ENCODE measurements at places on chromosomes 1 and 21. TPM values are rescaled to one million over a fixed set of nuclear protein-coding genes. Genes with fewer than 3 reads are reported as not detected.

Gene FMO1
- not detected for polyA plus RNA-seq

Gene GIPC2
- polyA plus RNA-seq, result 0.68 TPM

Gene KRTAP19-1
- not detected for polyA plus RNA-seq

Gene ZNF670
- polyA plus RNA-seq, result 2.8 TPM

Gene HPDL
- polyA plus RNA-seq, result 1.2 TPM

Gene SPRTN
- 9.3 TPM for polyA plus RNA-seq

Gene GOLT1A
- polyA plus RNA-seq, result not detected

Gene KRTAP12-2
- not detected for polyA plus RNA-seq

Gene SLC44A5
- polyA plus RNA-seq, result not detected

Gene RGS4
- 13.3 TPM for polyA plus RNA-seq

Gene GLUL
- polyA plus RNA-seq, result 119 TPM

Gene CROCC
- polyA plus RNA-seq, result 7.0 TPM

DNA sequence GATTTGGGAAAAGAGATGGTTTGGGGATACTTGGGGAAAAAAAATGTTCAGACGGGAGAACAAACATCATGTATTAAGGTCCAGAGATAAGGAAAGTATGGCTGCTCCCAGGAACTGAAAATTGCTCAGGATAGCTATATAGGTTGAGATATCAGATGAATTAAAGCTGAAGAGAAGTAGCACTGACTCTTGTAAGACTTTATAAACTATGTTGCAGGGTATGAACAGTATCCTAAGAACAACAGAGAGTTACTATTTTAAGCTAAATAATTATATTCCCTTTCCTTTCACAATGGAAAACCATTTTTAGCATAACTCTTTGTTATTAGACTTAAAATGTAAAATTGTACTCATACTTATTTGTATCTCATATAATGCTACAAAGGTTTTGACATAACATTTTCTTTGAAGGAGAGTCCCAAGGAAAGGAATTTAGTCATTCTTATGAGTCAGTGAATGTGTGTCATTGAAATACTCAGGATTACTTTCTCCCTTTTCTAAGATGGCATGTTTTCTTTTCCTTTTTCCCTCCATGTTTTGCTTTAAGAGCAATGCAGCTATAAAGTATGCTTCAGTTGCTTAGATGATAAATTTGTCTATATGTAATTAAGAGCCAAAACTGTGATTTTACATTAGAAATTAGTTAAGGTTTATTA lies 139.4 kb upstream of the KIAA1614 start:
- H3K4me1 ChIP-seq, result peaks cover 13% of the 10 kb centered on the region
- no peaks in the 10 kb centered on the region for H3K27me3 ChIP-seq
- H3K36me3 ChIP-seq, result no peaks in the 10 kb centered on the region
- DNase-seq, result peak; percentile 67
- H3K4me3 ChIP-seq, result no peak overlapping the region
- 0 out of 2 replicates have a peak overlapping the region, but pooled peaks have one; percentile 1 for H3K27ac ChIP-seq

GRCh38 chr21:28884481-28884880 lies 108.2 kb downstream of the LTN1 start:
- peaks cover 21% of the 10 kb centered on the region for H3K4me1 ChIP-seq
- H3K4me3 ChIP-seq, result peak overlapping the region; percentile 88
- peaks cover 12% of the 10 kb centered on the region for H3K36me3 ChIP-seq

DNA sequence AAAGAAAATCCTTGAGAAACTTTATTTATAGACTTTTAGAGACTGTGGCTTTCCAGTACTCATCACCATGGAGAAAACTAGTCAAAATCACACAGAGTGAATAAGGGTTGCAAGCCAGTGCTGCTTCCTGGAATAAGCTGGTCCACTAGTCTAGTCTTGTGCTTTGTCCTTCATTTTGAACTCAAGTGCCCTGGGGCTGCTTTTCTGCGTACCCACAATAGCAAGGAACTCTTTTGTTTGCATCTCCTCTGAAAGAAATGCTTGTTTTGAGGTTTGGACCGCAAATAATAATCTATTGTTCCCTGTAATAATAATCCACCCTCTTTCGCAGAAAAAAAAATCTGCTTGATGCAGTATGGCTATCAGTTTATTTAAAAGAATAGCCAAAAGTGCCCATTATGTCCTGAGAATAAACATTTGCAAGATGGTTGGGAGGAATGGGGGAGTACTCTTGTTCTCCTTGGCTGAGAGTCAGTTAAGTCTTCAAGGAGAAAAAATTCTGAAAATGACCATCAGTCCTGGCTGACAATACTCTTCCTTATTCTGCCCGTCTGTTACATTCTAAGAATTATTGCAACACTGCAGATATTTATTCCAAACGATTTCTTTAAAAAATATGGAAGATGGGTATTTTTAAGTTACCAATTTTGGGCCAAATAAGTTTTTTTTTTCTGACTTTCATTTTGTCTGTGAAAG lies 41.9 kb downstream of the MPZL1 start:
- H3K36me3 ChIP-seq, result peaks cover 27% of the 10 kb centered on the region
- no peak overlapping the region for H3K27ac ChIP-seq
- no peaks in the 10 kb centered on the region for H3K27me3 ChIP-seq
- peaks cover 11% of the 10 kb centered on the region for H3K4me1 ChIP-seq
- DNase-seq, result no peak

- peak overlapping the region; percentile 81 for H3K4me3 ChIP-seq
- DNase-seq, result no peak
- no peak overlapping the region for H3K27ac ChIP-seq
- H3K4me1 ChIP-seq, result no peaks in the 10 kb centered on the region
Measured at GRCh38 chr1:90851711-90852050, 134.6 kb upstream of the BARHL2 start.

DNA sequence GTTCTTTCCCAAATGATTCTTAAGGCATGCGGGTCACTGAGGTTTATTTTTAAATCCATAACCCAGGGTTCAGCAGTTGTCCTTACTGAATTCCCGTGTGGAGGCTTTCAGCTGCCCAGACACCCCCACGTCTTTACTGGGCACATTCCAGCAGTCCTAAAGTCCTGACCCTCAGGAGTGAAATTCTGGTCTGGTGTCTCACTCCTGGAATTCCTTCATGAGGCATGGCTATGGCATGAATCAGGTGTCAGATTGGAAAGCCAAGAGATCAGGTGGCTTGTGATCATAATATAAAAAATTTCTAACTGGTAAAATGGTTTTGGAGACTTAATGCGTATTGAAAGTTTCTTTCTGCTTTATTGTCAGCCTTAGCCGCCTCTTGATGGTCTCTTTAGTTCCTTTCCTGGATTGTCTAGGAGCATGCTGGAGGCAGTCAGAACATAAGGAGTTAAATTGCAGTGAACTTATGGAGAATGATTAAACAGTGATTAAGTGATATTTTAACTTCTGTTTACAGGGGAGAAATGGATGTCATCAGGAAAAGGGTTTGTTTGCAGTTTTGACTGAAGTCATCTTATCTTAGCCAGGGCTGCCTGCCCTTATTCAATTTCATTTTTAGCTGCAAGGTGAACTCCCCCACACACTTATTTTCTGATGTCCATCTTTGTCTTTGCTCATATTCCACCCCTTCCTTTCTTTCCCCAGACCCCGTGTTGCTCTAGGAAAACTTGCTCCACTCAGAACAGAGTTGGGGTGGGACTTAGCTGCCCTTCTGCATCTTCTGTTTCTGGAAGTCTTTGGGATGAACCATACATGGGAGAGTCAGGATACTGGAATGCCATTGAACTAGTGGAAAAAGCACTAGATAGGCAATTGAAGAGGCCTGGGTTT lies 25.7 kb upstream of the MACF1 start:
- H3K4me3 ChIP-seq, result peak overlapping the region; percentile 21
- peak overlapping the region; percentile 48 for H3K27ac ChIP-seq
- peak; percentile 66 for DNase-seq

DNA sequence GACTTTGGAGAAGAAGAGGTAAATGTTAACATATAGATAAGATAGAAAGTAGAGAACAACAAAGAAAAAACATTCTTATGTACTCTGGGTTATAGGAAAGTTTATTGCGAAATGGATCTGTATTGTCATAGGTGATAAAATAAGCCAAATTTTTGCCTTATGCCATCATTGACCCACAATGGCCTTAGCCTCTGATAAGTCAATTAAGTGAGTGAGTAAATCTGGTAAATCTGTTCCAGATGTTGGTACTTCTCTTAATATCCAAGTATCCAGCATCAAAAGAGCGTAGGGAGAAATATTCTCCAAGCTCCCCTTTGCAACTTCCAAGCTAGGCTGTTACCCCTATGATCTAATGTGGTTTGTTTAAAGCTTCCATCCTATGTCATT lies 38.3 kb upstream of the CLCA4 start:
- peaks cover 19% of the 10 kb centered on the region for H3K4me1 ChIP-seq
- no peak overlapping the region for H3K27ac ChIP-seq
- DNase-seq, result peak; percentile 49
- H3K4me3 ChIP-seq, result peak overlapping the region; percentile 41
- H3K27me3 ChIP-seq, result no peaks in the 10 kb centered on the region

DNA sequence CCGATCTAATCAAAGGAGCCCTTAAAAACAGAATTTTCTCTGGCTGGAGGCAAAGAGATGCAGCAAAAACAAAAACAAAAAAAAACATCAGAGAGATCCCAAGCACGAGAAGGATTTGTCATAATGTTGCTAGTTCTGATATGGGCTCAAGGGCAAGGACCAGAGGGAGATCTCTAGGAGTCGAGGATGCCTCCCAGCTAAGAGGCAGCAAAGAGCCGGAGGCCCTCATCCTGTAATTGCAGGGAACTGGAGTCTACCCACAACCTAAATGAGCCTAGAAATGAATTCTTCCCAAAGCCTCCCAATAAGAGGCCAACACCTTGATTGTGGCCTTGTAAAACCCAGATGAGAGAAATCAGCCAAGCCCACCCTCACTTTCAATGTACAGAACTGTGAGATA lies 12.0 kb downstream of the GNG12 start:
- no peak overlapping the region for H3K4me3 ChIP-seq
- no peak overlapping the region for H3K27ac ChIP-seq
- H3K4me1 ChIP-seq, result peaks cover 34% of the 10 kb centered on the region

GRCh38 chr1:42456754-42457089 lies 379 bp downstream of the PPCS start:
- H3K4me3 ChIP-seq, result peak overlapping the region; percentile 91
- peaks cover 10% of the 10 kb centered on the region for H3K4me1 ChIP-seq
- H3K36me3 ChIP-seq, result peaks cover 13% of the 10 kb centered on the region
- no peaks in the 10 kb centered on the region for H3K27me3 ChIP-seq
- DNase-seq, result peak; percentile 80
- peak overlapping the region; percentile 65 for H3K27ac ChIP-seq

- no peak for DNase-seq
- no peak overlapping the region for H3K4me3 ChIP-seq
- no peaks in the 10 kb centered on the region for H3K36me3 ChIP-seq
- no peaks in the 10 kb centered on the region for H3K27me3 ChIP-seq
- peaks cover 18% of the 10 kb centered on the region for H3K4me1 ChIP-seq
Measured at GRCh38 chr1:203601716-203602309, 24.8 kb upstream of the ATP2B4 start.

- no peaks in the 10 kb centered on the region for H3K27me3 ChIP-seq
- DNase-seq, result no peak
- no peak overlapping the region for H3K27ac ChIP-seq
Measured at GRCh38 chr1:183554577-183554976, 35.7 kb downstream of the NCF2 start.

DNA sequence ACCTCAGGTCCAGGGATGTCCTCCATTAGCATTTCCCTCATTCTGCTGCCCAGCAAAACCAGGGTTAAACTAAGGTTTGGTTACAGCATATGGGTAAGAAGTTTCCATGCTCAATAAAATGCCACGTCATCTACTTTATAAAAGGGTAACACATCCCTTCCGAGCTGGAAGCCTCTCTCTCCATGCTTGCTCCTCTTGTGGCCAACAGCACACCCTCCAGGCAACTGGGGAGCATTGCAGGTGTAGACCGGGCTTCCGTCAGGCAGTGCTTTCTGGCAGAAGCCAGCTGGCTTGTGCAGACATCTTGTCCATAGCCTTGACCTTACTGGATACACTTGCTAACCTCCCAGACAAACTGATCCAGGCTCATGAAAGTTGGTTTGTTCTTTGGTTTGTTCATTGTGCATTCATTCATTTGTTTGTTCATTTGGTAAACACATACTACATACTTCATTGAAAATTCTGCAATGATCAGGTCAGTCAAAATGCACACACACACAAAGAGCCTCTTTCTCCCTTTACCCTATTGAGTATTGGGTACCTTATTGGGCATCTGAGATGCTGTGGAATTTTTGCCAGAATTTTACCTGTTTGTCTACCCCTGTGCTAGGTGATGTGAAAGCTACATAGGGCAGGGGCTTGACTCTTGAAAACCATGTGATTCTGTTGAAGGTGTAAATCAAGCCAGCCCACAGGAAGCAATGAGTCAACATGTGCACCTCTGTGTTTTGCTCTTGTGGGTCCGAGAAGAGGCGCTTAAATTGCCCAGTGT lies 422.8 kb downstream of the CAMTA1 start:
- peak; percentile 73 for DNase-seq
- no peaks in the 10 kb centered on the region for H3K27me3 ChIP-seq
- H3K36me3 ChIP-seq, result no peaks in the 10 kb centered on the region
- H3K27ac ChIP-seq, result no peak overlapping the region
- no peaks in the 10 kb centered on the region for H3K4me1 ChIP-seq

DNA sequence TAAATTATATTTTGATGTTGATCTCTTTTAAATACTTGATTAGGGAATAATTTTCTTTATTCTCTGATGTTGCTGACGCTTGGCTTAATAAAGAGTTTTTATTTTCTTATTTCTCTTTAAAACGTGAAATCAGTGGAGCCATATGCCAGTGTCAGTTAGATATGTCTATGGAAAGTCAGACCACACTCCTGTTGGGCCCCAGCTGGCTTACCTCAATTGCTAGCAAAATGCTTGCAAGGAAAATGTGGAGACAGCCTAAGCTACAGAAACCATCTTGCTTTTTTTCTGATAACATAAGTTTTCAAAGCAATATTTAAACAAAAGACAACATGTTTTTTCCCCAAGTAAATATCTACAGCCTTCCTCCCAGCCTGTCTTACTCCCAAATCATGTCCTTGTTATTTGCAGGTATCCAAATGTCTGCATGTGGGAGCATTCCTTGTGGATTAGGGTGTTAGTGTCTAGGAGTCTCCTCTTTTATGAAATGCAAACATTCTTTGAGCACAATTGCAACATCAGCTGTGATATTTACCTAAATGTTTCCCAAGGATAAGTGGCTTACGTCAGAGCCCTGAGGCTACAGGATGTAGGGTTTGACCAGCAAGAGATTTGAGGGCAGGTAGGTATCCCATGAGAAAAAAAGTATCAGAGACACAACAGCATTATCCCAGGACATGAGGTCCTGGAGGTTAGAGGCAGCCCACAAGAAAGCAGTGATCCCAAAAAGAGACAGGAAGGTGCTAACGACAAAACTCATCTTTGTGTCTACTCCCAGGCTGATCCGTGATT lies 117.2 kb upstream of the KCNJ15 start:
- no peaks in the 10 kb centered on the region for H3K27me3 ChIP-seq
- peaks cover 37% of the 10 kb centered on the region for H3K4me1 ChIP-seq

DNA sequence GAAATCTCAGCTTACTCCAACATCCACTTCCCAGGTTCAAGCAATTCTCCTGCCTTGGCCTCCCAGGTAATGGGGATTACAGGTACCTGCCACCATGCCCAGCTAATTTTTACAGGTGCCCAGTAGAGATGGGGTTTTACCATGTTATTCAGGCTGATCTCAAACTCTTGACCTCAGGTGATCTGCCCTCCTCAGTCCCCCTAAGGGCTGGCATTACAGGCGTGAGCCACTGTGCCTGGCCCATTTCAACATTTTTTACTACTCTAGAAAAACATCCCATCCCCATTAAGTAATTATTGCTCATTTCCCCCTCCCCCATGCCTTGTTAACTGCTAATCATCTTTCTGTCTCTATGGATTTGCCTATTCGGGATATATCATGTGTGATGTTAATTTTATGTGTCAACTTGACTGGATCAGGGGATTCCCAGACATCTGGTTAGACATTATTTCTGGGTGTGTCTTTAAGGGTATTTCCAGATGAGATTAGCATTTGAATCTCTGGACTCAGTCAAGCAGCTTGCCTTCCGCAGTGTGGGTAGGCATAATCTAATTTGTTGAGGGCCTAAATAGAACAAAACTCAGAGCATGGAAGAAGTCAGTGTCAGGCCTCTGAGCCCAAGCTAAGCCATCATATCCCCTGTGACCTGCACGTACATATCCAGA lies 33.0 kb upstream of the ZBTB8B start:
- H3K27me3 ChIP-seq, result peaks cover 24% of the 10 kb centered on the region
- no peak overlapping the region for H3K27ac ChIP-seq
- DNase-seq, result no peak
